ENCODE measurements at places on chromosomes 13 and 19. TPM values are rescaled to one million over a fixed set of nuclear protein-coding genes. Genes with fewer than 3 reads are reported as not detected.

The ZBTB32 gene
- not detected for total RNA-seq

The DDX49 gene
- 41.3 TPM for total RNA-seq

The ZNF829 gene
- total RNA-seq, result 5.0 TPM

DNA sequence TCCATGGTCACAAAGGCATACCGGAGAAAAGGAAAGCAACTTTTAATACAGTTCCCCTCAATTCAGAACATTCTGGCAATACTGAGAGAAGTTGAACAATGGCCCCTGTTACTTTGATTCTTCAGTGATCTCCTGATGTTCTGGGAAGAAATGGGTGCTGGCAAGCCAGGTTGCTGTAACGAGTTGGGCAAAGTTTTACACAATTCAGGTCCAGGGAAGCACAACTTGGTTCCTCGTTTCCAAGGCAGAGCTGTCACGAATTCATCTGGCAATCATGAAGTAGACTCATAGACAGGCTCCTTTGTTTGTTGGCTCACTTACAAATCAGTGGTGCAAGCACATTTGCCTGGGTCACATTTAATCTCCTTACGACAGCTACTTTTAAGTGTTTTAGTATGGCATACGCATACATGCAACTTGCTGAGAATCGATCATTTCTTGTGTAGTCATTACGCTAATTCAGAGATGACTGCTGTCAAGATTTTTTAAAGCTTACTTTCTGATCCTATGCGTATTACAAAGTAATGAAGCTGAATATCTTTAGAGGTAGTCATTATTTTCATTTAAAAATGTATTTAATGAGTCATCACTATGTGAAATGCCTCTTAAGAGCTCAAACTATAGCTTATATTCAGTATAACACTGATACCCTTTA is 174.7 kb downstream of the GPC5 start:
- no peak for DNase-seq

The CCDC70 gene
- total RNA-seq, result not detected

The CCDC194 gene
- total RNA-seq, result 2.0 TPM

- no peak for DNase-seq
These were observed 25.5 kb downstream of the PHF11 start for GRCh38 chr13:49521224-49521623.

The CGB8 gene
- not detected for total RNA-seq

- no peak for DNase-seq
These were observed 13.7 kb downstream of the RNASEH2B start for GRCh38 chr13:50923272-50923671.

The CACNG8 gene
- 0.24 TPM for total RNA-seq

DNA sequence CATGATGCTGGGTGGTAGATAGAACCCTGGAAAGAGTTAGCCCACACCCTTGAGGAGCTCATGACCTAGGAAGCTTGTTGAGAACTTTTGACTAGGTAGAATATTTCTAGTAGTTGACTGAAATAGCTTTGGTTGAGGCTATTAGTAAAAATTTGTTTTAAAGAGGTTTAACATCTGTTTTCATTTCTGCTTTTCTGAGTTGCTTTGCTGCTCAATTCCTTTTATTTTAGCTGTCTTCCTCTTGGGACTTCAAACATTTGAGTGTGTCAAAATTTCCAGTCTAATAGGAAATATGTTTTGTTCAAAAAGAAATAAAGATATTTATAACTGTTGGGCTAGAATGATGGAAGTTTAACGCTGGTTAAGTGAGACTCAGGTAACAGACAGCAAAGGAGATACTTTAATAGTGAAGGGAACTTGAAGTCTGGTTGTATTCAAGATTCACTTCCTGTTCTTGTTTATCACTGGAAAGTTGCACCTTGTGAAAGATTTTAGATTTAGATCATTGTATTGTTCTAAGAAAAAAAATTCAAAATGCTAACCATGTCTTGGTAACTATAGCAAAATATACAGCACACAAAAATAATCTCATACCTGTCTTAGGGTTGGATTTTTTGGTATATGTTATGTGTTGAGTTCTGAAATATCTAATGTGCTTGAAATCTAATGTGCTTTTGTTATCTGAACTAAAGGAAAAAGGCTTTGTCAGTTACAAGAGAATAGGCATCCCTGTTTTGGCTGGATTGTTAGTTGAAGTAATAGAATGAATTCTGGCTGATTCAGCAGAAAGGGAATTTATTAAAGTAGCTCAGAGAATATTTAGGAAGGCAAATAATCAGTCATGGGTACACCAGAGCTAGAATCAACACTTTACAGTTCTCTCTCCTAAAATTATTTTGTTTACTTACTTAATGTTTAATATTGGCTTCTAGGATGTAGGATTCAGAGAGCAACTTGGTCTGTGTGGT is 24.4 kb upstream of the GPR18 start:
- peak; percentile 74 for DNase-seq

GRCh38 chr19:36916991-36917390 is 859 bp downstream of the ZNF568 start:
- no peak for DNase-seq

DNA sequence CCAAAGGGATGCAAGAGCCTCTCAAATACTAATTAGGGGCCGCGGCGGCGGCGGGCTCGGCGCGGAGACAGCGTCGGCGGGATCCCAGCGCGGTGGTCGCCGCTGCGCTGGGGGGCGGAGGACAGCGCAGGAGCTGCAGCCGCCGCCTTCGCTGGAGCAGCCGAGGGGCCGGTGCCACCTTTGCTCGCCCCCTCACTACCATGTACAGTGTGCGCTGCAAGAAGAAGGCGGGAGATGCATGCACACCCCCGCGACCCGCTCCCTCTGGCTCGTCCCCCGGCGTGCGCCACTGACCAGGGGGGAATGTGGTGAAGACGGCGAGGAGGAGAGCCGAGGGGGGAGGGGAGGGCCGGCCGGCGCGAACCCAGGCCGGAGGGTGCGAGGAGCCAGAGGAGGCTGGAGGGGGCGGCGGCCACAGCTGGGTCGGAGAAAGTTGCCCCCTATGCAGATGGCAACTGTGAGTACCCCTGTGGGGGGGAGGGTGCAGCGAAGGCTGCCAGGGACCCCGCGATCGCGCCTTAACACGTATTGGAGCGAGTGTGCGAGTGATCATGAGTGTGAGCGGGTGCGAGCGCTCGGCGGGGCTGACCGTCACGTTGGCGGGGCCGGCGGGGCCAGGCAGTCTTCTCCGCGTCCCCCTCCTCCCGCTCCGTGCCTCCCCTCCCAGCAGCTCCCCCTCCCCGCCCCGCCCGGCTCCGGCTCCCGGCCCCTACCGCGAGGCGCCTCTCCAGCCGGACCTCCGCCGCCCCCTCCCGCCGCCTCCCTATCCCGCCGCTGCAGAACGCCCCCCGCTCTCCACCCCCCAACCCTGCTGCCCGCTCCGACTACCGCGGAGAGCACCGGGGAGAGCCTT is 808 bp downstream of the SLITRK5 start:
- DNase-seq, result no peak

The PRDX2 gene
- 75.1 TPM for total RNA-seq

GRCh38 chr13:27961227-27962085 is 7.7 kb downstream of the CDX2 start:
- DNase-seq, result no peak

DNA sequence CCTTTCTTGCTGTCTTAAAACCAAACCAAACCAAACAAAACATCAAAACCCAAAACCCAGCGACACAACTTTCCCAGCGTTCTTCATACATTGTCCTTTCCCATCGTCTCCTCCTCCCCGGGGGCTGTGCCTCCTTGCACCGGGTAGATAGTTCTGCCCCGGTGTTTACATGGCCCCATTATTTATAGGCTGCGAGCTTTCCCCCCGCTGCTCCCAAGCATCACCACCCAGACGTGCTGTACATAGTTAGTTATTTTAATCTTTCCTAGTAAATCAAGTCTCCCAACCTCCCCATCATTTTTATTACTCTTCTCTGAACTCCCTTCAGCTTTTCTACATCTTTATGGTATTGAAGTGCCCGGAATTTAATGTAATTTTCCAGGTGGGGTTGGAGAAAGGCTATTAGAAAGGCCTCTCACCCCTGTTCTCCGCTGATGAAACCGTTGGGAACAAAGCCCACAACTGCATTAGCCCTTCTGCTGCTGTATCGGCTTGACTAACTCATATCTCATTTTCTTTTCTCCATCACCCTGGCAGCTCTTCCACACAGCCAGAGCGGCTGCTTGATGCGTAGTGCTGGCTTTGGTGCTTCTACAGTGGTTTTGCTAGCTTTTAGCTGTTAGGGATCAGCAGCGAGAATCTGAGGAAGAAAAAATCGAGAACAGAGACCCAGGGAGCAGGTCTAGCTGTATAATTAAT is 53.1 kb downstream of the FGF9 start:
- no peak for DNase-seq

GRCh38 chr19:46931202-46931601 is 70.4 kb downstream of the ARHGAP35 start:
- DNase-seq, result no peak

The KLK1 gene
- 1.3 TPM for total RNA-seq

GRCh38 chr19:41554907-41555306 is 21.1 kb upstream of the CEACAM21 start:
- DNase-seq, result peak; percentile 71

GRCh38 chr13:42367831-42368230 is 95.9 kb downstream of the AKAP11 start:
- no peak for DNase-seq

DNA sequence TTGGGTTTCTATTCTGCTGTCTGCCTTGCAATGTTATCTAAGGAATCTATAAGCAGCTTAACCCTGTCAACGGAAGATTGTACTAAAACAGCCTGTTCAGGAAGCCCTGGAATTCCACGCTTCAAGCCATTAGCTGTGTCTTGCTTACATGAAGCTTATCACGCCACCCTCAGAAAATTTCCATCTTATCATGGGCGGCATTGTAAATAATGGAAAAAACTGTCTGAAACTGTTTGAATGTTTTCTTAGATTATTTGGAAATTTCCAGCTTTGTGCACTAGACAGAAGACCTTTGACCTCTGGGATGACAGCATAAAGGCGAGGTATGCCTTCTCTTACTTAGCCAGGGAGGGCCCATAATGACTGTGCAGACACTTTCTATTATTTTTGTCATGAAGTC is 319.7 kb downstream of the KCNRG start:
- DNase-seq, result no peak

GRCh38 chr13:83272076-83272475 is 610.2 kb downstream of the SLITRK1 start:
- DNase-seq, result no peak

- DNase-seq, result no peak
These were observed 1028.0 kb downstream of the UQCRFS1 start for GRCh38 chr19:28184997-28185396.

GRCh38 chr13:85347251-85347650 is 452.0 kb downstream of the SLITRK6 start:
- no peak for DNase-seq

DNA sequence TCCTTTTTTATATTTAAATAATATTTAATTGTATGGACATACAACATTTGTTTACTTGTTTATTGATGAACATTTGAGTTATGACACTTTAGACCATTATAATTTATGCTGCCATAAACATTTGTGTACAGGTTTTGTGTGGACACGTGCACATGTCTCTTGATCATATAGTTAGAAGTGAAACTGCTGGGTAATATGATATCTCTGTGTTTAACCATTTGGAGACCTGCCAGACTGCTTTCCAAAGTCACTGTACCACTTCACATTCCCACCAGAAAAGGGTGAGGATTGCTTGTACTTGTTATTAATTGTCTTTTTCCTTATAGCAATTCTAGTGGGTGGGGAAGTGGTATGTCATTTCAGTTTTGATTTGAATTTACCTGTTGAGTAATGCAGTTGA is 145.6 kb upstream of the KLHL1 start:
- DNase-seq, result no peak

GRCh38 chr19:821231-821824 is 427 bp downstream of the PLPPR3 start:
- no peak for DNase-seq

The FGF21 gene
- not detected for total RNA-seq

- no peak for DNase-seq
These were observed 1.2 kb downstream of the WDR83 start for GRCh38 chr19:12667731-12668302.

GRCh38 chr19:55066107-55066709 is 3.3 kb upstream of the RDH13 start:
- no peak for DNase-seq

The ZNF585A gene
- 24.3 TPM for total RNA-seq

DNA sequence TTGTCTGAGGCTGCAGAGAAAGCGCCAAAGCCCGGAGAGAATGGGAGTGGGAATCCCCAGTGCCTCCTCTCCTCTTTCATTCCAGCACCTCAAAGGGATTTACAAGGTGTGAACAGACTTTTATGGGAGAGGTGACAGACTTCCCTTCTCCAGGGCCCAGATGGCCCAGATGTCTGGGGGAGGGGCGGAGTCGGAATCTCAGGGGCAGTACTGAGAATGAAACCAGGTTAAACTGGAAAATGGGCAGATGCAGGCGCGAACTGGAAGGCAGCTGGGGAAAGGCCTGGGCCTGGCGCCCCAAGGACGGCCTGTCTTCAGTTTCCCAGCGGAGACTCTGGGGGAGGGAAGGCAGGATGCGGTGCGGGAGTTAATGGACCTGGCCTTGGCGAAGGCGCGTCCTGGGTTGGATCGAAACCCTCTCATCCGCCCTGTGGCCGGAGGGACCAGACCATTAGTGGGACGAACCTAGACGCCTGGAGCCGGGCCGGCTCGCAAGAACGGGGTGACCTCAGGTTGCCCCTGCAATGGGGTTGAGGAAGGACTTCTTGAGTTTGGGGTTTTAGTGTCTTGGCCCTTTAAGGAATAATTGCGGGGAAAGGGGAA is 592 bp upstream of the TRIP10 start:
- no peak for DNase-seq

DNA sequence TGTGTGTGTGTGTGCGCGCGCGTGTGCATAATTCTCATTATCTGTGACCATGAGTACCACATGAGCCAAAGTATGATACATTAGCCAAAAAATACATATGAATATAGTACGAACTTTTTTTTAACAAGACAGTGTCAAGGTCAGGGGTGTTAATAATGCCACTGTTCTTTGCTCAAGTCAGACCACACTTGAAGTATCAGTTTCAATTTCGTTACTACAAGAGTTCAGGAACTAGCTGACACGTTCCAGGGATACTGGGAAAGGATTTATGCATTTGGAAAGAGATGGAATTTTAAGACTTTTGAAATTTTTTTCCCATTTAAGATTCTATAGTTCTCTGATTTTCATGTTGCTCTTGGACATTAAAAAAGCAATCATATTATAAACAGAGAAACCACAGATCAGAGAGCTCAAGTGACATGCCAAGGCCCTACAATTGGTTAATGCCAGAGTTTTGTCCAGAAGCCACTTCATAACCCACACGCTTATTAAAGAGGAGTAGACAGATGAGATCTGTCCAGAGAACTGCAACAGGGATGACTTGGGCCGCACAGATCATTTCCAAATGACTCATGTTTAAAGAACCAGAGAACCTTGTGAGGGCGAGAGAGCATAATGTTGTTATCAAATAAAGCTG is 718.8 kb upstream of the SGCG start:
- DNase-seq, result no peak

- no peak for DNase-seq
These were observed 269.4 kb upstream of the NBEA start for GRCh38 chr13:34672631-34673030.

The HIF3A gene
- total RNA-seq, result not detected

GRCh38 chr13:43185226-43185625 is 161.8 kb downstream of the DNAJC15 start:
- no peak for DNase-seq

- DNase-seq, result no peak
These were observed 558.8 kb upstream of the KLHL1 start for GRCh38 chr13:70666883-70667556.

The RBM26 gene
- total RNA-seq, result 136 TPM
